Hepatic stellate cell (primary cell): ENCODE measurements at places on chromosomes 3 and 15.

DNA sequence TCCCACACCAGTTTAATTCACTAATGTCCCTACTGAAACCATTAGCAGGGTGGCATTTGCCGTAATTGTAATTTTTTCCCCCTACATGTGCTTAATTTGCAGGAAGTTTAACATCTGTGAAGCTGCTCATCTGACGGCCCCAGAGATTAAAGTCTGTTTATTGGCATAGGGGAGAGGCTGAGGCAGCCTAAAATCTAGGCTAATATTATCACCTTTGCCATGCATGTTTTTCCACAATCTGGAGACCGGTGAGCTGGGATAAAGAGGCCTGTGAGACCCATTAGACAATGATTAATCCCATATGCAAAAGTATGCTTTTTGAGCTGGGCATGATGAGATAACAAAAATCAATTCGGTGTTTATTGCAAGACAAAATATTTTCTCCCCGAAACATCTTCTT, 561.2 kb upstream of the ALCAM start:
- no peak for DNase-seq

GRCh38 chr15:80491163-80491847, 87.1 kb downstream of the ARNT2 start:
- no peak for DNase-seq

- DNase-seq: no peak
Observed at GRCh38 chr3:192229866-192230265, 497.5 kb downstream of the FGF12 start.

GRCh38 chr3:65919826-65920225, 118.9 kb downstream of the MAGI1 start:
- no peak for DNase-seq

DNA sequence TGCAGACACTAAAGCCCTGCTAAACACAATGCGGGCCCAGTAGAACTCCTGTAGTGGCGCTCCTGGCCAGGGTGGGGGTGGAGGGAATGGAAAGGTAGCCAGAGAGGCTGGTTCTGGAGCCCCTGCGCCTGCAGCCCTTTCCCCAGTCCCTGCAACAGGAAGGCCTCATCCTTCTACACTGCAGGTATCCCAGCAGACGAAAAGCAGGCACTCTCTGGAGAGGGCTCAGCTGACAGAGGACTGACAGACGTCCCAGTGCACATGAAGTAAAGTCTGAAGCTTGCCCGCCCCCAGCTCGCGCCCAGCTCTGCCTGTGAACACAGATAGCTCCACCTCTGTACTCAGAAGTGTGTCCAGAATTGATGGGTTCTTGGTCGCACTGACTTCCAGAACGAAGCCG, 46.0 kb downstream of the NSMCE3 start:
- no peak for DNase-seq

- DNase-seq: no peak
Observed at GRCh38 chr15:37416103-37416502, 315.8 kb upstream of the MEIS2 start.

- DNase-seq: peak; percentile 31
Observed at GRCh38 chr15:70617076-70617910, 146.1 kb downstream of the UACA start.

DNA sequence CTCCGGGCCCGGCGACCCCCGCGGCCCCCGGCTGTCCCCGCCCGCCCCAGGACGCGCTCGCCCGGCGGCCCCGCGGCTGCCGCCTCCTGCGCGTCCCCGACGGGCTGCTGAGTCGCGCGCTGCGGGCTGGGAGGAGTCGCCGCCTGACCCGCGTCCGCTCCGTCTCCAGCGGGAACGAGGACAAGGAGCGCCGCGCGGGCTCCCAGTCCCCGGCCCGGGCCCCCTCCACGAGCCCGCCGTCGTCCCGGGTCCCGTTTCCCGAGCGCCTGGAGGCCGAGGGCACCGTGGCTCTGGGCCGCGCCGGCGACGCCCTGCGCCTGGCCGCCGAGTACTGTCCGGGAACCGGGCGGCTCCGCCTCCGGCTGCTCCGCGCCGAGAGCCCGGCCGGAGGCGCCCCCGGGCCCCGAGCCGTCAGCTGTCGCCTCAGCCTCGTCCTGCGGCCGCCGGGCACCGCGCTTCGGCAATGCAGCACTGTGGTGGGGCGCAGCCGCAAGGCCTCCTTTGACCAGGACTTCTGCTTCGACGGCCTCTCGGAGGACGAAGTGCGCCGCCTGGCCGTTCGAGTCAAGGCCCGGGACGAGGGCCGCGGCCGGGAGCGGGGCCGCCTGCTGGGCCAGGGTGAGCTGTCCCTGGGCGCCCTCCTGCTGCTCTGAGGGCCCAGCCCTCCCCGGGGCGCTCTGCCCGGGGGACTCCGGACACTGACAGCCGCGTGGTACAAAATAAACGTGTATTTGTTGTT, 1.5 kb downstream of the C2CD4A start:
- DNase-seq: peak; percentile 17

DNA sequence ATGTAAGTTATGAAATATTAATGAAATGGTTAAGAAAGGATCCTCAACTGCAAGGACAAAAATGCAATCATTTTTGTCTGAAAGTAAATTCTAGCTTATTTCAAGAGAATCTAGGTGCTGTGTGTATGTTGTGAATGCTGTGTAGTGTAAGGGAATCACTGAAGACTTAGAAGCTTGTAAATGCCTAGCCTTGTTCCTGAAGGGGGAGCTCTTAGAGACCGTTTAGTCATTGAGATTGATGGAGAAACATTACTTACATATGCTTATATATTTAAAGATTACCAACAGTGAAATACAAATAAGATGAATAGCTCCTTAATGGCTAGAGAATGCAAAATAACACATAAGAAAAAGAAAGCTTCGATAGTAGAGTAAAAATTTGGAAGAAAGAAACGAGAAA, 67.9 kb downstream of the CNTN4 start:
- no peak for DNase-seq

- DNase-seq: no peak
Observed at GRCh38 chr3:93981649-93982048, 1.7 kb downstream of the ARL13B start.

DNA sequence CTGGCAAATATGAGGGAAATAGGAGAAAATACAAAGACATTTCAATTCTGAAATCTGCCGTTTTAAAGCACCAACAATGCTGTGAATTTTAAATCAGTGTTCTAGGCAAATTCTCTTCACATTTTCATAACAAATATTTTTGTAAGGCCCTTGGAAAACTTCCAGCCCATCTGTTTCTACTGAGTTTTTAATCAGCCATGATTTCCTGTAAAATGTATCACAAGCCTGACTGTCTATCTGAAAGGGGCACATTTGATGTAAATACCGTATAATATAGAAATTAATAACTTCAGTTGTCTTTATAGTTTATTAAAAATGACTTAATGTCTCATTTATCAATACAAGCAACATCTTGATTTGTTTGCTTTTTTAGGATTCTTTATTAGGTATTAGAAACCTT, 454.7 kb downstream of the PYDC2 start:
- no peak for DNase-seq

GRCh38 chr15:27438403-27439375, 467.7 kb downstream of the GABRG3 start:
- DNase-seq: no peak

- peak; percentile 28 for DNase-seq
Observed at GRCh38 chr3:28915741-28916500, 364.9 kb upstream of the RBMS3 start.

- no peak for DNase-seq
Observed at GRCh38 chr15:82995076-82995475, 9.1 kb downstream of the RAMAC start.

DNA sequence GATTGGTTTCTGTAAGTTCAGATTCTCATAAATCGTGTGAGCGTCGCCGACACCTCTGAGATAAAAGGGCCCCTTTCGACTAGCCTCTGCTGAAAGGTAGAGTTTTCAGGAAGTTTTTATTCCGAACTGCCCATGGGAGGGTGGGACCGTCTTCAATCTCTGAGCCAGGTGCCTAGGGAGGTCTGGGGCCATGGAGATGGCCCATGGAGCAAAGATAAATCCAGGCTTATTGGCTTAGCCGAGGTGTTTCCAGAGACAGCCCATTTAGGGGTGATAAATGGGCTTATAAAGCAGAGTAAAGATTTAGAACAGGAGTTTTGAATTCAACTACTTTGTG, 442 bp downstream of the QTRT2 start:
- DNase-seq: no peak

GRCh38 chr3:23837286-23837685, 31.5 kb downstream of the UBE2E1 start:
- DNase-seq: no peak

DNA sequence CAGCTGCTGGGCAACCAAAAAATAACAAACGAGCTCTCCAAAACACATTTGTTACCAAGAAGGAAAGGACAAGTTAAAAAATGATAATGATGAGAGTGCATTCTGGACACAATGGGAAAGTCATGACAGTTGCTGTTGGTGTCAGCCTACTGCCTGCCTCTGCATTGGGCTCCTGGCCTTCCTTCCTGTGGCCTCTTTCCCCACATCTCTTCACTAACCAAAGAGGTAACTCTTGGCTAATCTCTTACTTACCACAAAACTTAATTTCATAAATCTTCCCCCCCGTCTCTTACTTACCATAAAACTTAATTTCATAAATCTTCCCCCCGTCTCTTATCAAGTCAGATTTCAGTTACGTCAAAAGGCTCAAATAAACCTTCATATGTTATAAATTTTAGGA, 58.6 kb downstream of the AGTR1 start:
- DNase-seq: no peak

GRCh38 chr3:183472155-183472554, 43.7 kb upstream of the MCF2L2 start:
- DNase-seq: no peak

GRCh38 chr3:17771177-17772017, 29.0 kb upstream of the TBC1D5 start:
- DNase-seq: no peak

- DNase-seq: no peak
Observed at GRCh38 chr3:31762888-31763351, 218.1 kb downstream of the OSBPL10 start.

- DNase-seq: peak; percentile 16
Observed at GRCh38 chr15:33215941-33216872, 21.7 kb upstream of the FMN1 start.

GRCh38 chr3:165128544-165128943, 50.2 kb upstream of the SI start:
- no peak for DNase-seq

- DNase-seq: no peak
Observed at GRCh38 chr15:88246081-88246480, 10.5 kb downstream of the NTRK3 start.

- no peak for DNase-seq
Observed at GRCh38 chr3:27914199-27914598, 192.1 kb upstream of the EOMES start.

GRCh38 chr3:16596352-16597032, 8.7 kb downstream of the DAZL start:
- no peak for DNase-seq

DNA sequence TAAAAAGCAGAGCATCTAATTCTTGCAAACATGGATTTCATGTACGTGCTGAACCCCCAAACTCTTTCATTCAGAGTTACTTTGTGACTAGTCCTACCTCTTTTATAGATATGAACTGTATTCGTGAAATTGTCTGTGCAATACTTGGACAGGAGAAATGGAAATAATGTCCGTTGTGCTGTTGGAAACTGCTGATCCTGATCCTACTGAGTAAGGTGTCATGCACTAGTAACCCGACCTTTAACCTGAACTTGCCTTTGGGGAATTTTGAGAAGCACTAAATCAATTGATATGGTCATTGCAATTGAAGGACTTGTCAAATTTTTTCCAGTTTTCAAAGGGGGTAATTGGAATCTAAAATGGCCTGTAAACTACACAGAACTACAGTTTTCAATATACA, 856.4 kb downstream of the ROBO1 start:
- DNase-seq: no peak

DNA sequence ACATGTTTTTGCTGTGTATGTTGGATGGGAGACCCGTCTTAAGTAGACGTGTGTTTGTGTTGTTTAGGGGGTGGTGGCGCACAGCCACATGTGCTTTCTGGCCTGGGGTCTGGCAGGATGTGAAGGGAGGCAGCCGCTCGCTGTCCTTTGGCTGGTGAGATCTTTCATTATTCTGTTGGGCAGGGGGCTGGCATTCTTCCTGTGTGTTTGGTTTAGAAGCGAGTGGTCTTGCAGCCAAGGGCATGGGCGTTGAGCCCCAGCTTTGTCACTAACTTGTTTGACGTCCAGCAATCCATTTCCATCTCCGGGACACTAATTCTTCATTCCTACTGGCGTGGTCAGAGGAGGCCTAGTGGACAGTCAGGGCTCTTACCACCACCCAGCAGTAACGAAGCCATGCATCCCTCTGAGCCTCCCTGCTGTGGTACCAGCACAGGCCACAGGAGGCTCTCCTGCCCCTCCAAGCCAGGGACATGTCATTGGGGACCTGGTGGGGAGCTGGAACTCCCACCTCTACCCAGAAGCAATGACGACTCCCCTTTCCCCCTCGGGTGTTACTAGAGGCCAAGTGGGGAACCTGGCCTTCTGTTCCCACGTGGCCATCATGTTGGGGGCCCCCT, 10.7 kb downstream of the THSD4 start:
- peak; percentile 31 for DNase-seq

DNA sequence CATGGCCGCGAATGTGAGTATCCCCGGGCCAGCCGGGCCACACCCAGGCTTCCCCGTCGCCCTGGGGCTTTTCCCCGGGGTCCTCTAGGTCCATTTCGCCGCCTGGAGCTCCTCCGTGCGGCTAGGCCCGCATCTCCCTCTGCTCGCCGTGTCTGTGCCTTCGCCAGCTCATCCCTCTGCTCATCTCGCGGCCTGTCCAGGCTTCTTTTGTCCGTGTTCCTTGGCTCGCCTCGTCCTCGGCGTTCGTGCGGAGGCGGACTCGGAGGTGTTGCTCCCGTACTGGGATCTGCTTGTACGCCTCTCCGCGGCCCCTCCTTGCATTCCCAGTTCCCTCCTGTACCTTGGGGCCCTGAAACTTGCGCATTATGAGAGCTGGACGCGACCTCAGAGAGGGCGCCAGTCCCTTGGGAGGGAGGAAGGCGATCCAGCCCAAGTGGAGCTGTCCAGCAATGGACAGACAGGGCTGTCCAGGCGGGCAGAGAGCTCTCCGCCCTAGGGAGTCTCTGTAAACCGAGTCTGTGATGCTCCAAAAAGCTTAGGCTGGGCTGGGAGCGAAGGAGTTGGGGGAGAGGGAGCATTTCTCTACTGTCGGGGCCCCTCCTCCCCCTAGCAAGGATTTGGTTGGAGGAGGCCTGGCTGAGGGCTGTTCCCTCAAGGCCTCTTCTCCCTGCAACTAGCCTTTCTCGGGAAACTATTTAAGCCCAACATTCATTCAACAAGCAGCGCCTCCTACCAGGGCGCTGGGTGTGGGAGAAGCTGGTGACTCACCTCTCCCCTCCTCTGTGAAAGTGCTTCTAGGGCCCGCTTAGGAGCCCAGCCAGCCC, 553 bp downstream of the TMEM43 start:
- peak; percentile 91 for DNase-seq

GRCh38 chr3:72550582-72551262, 297.5 kb downstream of the SHQ1 start:
- DNase-seq: no peak

DNA sequence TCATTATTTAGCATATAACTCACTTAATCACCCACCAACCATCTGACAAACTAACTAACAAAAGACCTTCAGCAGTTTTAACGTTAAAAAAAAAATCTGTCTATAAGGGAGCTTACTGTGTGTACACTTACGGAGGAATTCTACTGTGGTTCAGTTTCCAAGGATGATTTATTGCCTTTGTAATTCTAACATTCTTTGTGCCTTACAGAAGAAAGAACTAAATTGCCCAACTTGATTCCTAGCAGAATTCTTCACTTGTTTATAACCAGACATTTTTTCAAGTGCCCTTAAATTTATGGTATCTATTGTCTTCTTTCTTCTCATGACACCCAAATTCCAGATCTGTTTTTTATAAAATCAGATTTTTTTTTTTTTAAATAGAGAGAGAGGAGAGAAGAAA, 119.7 kb upstream of the IGSF10 start:
- peak; percentile 5 for DNase-seq

- no peak for DNase-seq
Observed at GRCh38 chr3:117603097-117603496, 893.5 kb downstream of the TUSC7 start.
